ENCODE measurements at places on chromosomes 11 and 22.

DNA sequence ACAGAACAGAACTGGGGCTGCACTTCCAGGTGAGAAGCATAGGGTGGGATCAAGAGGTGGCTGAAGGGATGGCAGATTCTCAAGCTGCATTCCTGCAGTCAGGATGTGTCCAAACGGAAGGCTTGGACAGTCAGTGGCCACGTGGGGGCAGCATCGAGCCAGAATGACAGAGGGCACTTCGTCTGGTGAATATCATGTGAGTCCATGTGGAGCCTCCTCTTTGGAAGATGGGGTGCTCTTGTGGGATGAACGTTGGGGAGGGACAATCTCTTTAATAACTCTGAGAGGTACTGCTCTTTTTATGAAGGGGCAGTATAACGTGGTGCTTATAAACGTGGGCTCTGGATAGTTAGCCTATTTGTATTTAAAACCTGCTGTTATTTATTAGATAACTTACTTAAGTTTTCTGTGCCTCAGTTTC is 154.9 kb upstream of the NAV2 start:
- DNase-seq, result peak; percentile 22

DNA sequence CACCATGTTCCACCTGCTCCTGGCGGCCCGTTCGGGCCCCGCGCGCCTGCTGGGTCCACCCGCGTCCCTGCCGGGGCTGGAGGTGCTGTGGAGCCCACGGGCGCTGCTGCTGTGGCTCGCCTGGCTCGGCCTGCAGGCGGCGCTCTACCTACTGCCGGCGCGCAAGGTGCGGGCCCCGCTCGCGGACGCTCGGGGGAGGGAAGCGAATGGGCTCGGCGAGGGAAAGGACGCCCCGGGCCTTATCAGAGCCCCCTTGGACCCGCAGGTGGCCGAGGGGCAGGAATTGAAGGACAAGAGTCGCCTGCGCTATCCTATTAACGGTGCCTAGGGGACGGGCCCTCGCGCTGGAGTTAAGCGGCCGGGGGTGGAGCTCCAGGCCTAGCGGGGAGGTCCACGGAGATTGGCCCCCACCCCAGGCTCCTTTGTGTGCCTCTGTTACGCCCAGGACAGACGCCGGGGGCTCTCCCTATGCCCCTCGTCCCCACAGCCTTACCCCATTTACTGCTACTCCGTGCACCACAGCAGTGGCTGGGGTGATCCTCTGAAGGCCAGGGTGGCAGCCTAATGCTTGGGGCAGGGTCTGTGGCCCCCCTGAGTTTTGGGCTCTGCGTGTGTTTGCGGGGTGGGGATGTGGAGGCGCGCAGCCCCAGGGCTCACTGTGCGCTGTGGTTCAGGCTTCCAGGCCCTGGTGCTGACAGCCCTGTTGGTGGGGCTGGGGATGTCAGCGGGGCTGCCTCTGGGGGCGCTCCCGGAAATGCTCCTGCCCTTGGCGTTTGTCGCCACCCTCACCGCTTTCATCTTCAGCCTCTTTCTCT is 1.1 kb downstream of the TM7SF2 start:
- peak; percentile 60 for DNase-seq

GRCh38 chr22:46036558-46037408 is 59.8 kb upstream of the WNT7B start:
- no peak for DNase-seq

DNA sequence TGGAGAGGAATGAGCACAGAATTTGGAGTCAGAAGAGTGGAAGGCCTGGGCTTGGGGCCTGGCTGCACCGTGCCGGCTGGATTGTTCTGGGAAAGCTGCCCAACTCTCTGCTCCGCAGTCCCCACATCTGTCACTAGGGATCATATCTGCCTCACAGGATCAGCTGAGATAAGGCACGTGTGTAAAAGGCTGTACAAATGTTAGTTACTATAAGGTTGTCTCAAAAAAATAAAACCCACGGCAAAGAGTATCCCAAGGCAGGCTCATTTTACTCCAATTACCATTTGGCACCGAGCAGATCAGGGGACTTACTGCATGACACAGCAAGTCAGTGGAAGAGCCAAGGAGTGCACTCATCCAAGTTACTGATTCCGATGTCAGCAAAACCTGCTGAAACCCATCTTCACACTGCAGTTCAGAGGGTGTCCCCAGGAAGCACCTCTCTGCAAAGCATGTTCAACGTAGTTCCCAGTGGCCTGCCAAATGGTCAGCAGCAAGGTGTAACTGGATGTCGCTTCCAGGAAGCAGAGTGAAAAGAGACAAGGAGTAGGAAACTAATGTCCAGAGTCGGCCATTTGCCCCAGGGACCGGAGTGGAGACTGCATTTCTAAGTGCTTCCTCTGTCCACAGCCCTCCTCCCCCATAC is 18.1 kb upstream of the MRTFA start:
- no peak for DNase-seq

DNA sequence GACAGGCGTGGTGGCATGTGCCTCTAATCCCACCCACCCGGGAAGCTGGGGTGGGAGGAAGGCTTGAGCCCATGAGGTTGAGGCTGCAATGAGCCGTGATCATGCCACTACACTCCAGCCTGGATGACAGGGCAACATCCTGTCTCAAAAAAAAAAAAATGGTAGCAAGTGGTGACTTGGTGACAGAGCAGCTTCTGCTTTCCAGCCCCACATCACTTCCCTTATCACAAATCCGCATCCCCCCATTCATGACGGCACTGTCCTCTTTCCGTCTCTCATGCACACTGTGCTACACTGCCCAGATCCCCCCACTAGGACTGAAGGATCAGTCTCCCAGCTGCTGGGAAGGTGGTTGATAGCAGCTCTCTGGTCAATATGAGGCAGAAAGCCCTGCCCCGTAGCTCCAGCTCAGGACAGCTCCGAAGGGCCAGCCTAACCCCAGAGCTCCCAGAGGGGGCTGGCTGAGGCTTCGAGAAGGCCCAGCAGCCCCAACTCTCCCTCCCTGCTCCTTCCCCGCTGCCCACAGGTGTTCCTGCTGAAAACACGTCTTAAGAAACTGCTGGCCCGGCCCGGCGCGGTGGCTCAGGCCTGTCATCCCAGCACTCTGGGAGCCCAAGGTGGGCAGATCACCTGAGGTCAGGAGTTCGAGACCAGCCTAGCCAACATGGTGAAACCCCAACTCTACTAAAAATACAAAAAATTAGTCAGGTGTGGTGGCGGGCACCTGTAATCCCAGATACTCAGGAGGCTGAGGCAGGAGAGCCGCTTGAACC is 15.9 kb downstream of the PGA5 start:
- DNase-seq, result no peak

DNA sequence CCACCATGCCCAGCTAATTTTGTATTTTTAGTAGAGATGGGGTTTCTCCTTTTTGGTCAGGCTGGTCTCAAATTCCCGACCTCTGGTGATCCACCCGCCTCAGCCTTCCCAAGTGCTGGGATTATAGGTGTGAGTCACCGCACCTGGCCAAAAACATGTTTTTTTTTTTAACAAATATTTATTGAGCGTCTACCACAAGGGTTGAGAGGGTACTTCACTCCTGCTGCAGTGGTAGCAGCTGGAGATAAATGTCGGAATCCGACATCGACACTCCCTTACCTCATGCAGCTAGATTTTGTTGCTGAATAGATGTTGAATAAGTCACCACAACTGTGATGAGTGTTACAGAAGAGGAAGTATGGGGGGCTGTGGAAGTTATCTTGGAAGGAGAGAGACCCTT is 971 bp downstream of the DNAJB13 start:
- DNase-seq, result no peak

DNA sequence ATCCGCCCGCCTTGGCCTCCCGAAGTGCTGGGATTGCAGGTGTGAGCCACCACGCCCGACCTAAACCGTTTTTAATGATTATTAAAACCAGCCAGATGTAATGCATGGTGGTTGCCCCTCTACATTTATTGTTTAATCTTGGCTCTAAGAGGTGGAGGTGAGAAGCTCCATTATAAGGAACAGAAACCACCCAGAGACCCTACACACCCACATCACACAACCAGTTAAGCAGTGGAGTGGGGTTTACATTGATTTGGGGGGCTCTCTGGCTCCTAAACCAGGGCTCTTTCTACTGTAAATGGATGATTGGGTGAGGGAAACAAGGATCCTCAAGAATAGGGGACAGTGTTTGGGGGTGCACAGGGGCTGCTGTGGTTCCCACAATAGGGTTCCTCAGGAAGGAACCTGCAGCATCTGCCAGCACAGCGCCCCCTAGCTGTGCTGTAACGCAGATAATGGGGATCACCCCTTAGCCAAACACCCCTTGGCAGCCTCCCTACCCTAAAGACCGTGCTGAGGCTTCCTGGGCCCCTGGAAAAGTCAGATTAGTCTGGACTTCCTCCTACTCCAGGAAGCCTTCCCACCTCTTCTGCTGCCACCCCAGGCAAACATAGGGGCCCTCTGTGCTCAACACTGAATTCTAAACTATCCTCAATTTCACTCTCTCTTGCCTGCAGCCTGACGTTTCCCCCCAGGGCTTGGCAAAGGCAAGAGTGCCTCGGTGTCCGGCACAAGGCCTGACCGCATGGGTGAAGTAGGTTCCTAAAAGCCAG is 2.4 kb downstream of the MPST start:
- DNase-seq, result no peak

DNA sequence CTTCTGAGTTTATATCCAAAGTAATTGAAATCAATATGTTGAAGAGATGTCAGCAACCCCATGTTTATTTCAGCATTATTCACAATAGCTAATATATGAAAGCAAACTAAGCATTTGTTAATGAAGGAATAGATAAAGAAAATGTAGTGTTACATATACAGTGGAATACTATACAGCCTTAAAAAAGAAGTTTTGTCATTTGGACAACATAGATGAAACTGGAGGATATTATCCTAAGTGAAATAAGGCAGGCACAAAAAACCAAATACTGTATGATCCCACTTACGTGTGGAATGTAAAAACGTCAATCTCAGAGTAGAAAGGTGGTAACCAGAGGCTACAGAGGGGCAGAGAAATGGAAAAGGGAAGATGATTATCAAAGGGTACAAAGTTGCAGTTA is 10.2 kb downstream of the MRGPRX2 start:
- no peak for DNase-seq

- DNase-seq, result no peak
These were observed 17.4 kb upstream of the ETS1 start for GRCh38 chr11:128604723-128605122.

- DNase-seq, result no peak
These were observed 41.9 kb downstream of the ANO5 start for GRCh38 chr11:22234743-22235142.

DNA sequence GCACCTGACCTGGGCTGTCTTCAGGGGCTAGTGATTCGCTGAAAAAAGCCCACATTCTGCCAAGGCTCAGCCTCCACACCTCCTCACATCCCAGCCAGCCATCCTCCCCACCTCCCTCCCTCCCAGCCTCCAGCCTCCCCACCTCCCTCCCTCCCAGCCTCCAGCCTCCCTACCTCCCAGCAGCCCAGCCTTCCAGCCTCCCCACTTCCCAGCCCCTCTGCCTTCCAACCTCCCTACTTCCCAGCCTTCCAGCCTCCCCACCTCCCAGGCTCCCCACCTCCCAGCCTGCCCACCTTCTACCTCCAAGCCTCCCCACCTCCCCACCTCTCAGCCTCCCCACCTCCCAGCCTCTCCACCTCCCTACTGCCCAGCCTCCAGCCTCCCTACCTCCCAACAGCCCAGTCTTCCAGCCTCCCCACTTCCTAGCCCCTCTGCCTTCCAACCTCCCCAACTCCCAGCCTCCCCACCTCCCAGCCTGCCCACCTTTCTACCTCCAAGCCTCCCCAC is 33.7 kb upstream of the TH start:
- no peak for DNase-seq

DNA sequence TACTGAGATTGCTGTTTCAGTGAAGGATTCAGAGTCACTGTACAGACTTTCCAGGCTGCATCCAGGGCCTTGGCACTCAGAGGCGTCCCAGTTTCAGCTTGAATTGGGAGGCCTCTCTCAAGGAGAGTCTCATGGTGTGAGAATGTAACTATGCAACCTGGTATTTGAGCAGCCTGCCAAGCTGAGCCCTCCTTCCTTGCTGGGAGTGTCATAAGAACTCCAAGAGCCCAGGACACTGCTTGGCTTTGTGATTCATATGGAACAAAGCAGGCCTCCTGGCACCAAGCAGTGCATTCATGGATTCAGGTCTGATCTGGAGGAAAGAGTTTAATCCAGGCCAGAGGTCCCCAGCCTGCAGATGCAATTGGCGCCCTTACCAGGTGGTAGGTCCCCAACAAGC is 171.7 kb downstream of the DBX1 start:
- DNase-seq, result no peak

GRCh38 chr22:47074105-47074504 is 311.7 kb downstream of the TBC1D22A start:
- no peak for DNase-seq

Data from activated gamma-delta T cell (primary cell).